Activated CD4-positive, alpha-beta T cell treated with anti-CD3 and anti-CD28 coated beads, Interleukin-2, amount 50 U/mL, for 24 hours (primary cell): ENCODE measurements at places on chromosomes 3 and 15.
A peak's percentile ranks its signal among the peaks of the same experiment; 100 is the strongest.

- DNase-seq = no peak
Observed at GRCh38 chr15:36682101-36682500, 102.7 kb downstream of the CDIN1 start.

DNA sequence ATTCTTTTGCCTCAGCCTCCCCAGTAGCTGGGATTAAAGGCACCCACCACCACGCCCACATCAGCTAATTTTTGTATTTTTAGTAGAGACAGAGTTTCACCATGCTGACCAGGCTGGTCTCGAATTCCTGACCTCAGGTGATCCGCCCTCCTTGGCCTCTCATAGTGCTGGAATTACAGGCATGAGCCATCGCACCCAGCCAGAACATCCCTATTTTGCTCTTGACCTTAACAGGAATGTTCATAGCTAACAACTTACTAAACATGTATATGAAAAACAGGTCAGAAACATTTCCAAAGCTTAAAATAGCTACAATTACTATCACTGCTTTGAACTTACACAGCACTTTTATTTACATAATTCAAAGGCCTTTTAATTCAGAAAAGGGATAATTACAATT is 33.7 kb downstream of the UQCC5 start:
- DNase-seq = no peak

DNA sequence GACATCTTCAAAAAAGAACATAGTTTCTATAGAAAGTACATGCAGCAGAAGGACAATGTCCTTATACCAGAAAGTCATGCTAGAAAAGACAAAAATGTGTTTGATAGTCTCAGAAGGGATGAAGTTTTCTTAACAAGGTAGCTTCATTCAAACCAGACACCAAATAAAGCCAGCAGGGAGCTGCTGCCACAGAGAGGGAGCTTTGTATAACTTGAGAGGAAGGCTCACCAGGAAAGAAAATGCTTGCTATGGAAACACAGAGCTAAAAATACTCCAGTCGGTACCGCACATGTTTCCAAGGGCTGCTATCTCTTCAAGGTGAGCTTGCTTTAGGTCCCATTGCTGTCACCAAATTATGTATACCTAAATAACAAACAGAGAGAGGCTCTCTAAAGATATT is 1074.8 kb upstream of the ALCAM start:
- no peak for DNase-seq

- DNase-seq = no peak
Observed at GRCh38 chr3:11635680-11636393, 7.9 kb downstream of the VGLL4 start.

- no peak for DNase-seq
Observed at GRCh38 chr3:66021731-66022131, 17.0 kb downstream of the MAGI1 start.

DNA sequence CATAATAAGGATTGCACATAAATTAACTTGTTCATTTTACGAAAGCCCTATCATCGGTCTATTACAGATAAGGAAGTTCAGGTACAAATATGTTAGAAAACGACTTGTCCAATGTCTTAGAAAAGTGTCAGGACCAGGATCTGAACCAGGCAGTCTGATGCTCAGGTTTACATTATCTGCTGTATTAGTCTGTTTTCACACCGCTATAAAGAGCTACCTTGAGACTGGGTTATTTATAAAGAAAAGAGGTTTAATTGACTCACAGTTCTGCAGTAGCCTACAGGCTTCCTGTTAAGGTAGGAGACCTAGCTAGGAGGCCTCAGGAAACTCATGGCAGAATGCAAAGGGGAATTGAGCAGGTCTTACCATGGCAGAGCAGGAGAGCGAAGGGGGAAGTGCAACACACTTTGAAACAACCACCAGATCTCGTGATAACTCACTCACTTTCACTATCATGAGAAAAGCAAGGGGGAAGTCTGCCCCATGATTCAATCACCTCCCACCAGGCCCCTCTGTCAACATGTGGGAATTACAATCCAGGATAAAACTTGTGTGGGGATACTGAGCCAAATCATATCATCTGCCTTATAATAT is 45.8 kb upstream of the GOLIM4 start:
- no peak for DNase-seq

- DNase-seq = no peak
Observed at GRCh38 chr3:94070341-94070911, 7.6 kb downstream of the NSUN3 start.

DNA sequence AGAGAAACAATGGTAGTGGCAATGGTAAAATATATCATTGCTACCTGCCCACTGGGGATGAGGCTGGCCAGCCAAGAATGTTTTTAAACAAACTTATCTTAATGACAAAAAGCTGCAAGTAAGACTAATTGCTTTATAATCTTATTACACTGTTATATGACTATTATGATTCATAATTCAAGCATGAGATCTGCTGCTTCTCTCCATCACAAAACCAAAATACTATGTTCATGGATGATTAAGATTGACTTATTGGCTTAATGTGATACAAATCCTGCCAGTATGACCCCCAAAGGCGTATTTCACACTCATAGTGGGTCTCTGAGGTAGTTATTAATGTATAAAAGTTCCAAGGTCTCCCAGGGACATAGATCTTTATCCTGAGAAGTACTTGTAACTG is 52.6 kb downstream of the FBN1 start:
- DNase-seq = no peak

DNA sequence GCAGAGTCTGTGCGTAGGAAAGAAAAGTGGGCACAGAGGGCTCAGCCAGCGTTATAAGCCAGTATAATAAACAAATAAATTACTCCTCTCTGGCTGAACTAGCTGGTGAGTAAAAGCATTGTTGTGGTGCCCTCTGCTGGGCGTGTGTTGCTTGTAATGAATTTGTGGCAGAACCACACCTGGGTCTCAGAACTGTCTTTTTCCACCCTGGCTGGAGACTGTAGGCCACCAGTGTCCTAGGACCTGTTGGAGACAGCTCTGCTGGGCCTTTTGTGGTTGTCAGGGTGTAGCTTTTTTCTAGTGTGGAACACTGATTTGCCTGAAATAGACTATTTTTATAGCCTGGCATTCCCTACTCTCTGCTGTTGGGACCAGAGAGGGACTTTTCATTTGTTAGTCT is 130.5 kb upstream of the EIF1B start:
- DNase-seq = peak; percentile 30

GRCh38 chr15:35102186-35102585 is 17.1 kb upstream of the NANOGP8 start:
- DNase-seq = no peak

- DNase-seq = peak; percentile 16
Observed at GRCh38 chr3:57805674-57806073, 49.6 kb downstream of the SLMAP start.

GRCh38 chr3:158508481-158508880 is 62.5 kb upstream of the MLF1 start:
- DNase-seq = no peak

- peak; percentile 39 for DNase-seq
Observed at GRCh38 chr3:16596352-16597032, 8.7 kb downstream of the DAZL start.

DNA sequence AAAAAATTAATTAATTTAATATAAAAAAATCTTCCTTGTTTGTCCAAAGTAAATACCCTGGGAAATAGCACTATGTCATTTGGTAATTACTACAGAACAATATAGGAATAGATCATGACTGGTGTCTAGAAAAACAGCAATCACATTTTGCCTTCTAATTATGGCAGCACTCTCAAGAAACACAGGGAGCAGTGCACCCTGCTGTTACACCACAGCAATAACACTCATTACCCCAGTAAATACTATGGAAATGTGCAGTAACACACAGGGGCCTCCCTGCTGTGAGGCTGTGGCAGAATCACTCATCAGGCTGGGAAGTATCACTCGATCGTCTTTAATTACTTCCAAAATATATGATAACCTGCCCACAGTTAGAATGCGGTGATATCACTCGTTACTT is 646.0 kb downstream of the TUSC7 start:
- DNase-seq = no peak

- peak; percentile 9 for DNase-seq
Observed at GRCh38 chr3:185152410-185153170, at the start of gene C3orf70. Gene C3orf70, minus strand, starts transcription at chr3:185153060. Its CDS starts 237 bp downstream, at chr3:185152823.

DNA sequence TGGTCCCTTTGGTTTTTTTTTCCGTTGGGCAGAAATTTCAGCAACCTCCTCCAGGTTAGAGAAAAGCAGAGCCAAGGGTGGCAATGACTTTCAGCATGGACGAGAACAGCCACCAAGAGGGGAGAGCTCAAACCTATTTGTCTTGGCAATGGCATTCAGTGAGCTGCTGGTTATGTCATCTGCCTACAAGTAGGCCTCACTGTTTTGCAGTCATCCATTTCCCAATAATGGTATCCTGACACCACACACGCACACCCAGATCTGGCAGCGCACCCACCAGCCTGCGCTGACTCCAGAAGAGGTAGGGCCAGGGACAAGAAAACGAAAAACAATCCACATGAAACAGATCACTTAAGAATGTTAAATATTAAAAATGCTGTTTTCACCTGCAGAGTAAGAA is 92.3 kb downstream of the MAGI1 start:
- no peak for DNase-seq

- no peak for DNase-seq
Observed at GRCh38 chr3:37946531-37946889, 44.1 kb upstream of the VILL start.

- no peak for DNase-seq
Observed at GRCh38 chr3:11282250-11283138, 10.3 kb downstream of the ATG7 start.

DNA sequence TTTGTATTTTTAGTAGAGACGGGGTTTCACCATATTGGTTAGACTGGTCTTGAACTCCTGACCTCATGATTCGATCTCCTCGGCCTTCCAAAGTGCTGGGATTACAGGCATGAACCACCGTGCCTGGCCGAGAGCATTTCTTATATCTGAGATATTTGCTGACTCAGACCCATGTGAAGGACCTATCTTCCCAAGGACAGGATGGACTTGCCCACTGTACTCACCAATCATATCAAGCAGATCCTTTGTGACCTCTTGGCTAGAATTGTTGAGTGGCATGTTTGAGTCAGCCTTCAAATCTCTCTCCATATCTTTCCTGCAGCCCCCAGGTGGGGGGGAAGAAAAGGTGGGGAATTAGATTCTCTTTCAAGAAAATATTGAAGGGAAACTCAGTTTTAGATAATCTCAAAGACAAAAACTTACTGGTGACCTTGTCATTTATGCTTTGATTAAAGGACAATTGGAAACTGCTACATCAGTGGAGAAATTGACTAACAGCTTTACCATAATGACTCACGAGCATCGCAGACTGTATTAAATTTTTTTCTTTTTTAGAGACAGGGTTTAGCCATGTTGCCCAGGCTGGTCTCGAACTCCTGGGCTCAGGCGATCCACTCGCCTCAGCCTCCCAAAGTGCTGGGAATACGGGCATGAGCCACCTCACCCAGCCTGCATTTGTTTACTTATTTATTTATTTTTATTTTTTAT is 3.1 kb downstream of the C3orf62 start:
- DNase-seq = no peak

DNA sequence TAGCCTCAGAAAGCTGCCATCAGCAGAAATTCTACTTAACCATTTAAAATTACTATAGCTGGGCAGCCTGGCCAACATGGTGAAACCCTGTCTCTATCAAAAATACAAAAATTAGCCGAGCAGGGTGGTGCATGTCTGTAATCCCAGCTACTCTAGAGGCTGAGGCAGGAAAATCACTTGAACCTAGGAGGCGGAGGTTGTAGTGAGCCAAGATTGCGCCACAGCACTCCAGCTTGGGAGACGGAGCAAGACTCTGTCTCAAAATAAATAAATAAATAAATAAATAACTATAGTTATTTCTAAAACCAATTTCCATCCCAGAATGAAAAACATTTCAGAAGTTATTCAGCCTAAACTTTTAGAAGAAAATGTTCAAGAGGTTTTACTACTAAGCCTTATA is 25.1 kb downstream of the LRRFIP2 start:
- DNase-seq = no peak

- DNase-seq = no peak
Observed at GRCh38 chr3:8455526-8456411, 45.9 kb upstream of the LMCD1 start.

DNA sequence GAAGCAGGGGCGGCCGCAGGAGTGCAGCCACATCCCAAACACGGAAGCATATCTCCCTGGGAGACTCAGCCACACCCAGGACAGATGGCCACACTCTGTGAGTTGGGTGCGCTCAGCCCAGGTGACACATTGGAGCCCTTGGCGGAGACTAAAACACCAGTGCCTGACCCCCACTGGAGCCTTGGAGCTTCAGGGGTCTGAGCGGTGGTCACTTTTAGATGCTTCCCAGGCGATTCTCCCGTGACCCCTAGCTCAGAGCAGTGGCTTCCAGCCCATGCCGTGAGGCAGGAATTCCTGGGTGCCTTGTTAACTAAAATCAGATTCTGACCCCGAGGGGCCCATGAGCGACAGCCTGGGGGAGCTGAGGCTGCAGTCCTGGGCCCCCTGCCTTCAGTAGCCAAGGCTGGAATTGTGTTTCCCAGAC is 54.5 kb downstream of the PLXNA1 start:
- no peak for DNase-seq

DNA sequence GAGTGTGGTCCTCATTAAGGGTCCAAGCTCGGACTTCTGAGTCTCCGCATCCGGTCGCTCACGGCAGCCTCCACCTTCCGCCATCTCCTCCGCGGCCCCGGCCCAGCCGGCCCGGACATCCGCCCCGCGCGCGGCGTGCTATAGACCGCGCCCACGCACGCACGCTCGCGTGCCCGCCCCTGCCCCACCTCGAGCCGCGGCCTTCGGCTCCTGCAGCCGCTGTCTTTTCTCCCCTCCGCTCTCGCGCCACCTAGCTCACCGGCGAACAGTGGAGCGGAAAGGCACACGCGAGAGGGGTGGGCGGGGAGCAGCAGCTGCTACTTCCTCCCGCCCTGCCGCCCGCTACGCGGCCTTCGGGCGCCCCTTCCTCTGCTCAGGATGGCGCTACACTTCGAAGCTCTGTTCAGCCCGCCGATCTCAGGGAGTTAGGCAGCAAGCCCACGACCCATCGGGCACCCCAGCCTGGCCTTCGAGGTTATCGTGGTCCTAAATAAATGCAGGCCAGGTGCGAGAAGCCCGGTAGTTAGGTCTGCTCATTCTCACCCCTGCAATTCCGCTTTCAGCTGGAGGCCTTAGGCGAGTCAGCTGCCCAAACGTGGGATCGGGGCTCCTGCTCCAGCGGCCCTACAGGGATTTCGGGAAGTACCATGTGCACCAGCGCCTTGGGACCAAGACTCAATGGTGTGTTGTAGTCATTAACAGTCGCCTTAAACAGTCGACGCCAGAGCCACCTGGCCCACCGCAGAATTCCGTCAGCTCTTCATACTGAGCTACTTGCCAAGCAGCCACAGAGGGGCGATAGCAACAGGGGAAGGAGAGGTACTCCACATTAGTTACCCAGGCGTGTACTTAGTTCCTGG is at the start of gene USP4:
Gene USP4, minus strand, starts transcription at position 113 of the 860 bp plus-strand sequence. Its CDS starts 29 bp downstream, at position 84.
- peak; percentile 81 for DNase-seq

GRCh38 chr3:181572432-181572831 is 139.3 kb upstream of the SOX2 start:
- no peak for DNase-seq

GRCh38 chr3:180548050-180548449 is 53.9 kb upstream of the TTC14 start:
- DNase-seq = no peak

DNA sequence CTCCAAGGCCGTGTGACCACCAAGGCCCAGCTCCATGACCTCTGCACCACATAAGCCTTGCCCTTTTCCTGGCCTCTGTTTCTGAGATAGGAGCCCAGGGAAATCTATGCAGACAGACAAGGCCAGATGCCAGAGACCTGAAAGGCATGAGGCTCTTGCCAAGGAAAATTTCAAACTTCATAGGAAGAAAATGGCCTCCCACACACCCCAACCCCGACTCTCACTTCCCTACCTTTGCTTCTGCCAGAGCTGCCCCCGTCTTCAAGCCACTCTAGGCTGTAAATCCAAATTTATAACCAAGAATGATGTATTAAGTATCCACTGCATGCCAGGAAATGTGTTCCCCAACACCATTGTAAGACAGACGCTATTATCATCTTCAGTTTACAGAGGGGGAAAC is 65.5 kb upstream of the HRH1 start:
- no peak for DNase-seq
